Activated T-cell treated with anti-CD3 and anti-CD28 coated beads for 4 hours (primary cell): ENCODE measurements at places on chromosomes 12 and 14.

DNA sequence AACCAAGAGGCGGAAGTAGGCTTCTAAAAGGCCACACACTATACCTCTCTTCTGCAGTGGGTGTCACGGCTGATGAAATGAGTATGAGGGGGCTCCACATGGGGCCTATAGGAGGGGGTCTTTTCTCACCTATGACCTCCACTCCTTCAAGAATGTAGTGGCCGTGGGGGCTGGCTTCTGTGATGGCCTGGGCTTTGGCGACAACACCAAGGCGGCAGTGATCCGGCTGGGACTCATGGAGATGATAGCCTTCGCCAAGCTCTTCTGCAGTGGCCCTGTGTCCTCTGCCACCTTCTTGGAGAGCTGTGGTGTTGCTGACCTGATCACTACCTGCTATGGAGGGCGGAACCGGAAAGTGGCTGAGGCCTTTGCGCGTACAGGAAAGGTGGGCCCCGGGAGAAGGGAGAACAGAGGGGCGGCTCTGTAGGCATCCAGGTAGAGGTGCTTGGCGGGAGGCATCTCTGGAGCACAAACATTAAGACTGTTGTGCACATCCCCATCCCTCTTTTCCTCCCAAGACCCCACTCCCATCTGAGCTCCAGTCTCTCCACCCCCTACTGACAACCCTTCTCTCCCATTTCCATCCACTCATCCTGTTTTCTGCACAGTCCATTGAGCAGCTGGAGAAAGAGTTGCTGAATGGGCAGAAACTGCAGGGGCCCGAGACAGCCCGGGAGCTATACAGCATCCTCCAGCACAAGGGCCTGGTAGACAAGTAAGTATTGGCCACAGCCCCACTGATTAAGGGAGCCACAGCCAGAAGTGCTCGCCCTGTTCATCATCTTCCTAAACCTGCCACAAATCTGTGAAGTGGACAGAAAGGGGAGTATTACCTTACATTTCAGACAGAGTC is 3.8 kb downstream of the GPD1 start:
- DNase-seq, result no peak

- no peak for DNase-seq
Measured at GRCh38 chr14:25908277-25909044, 689.4 kb downstream of the NOVA1 start.

DNA sequence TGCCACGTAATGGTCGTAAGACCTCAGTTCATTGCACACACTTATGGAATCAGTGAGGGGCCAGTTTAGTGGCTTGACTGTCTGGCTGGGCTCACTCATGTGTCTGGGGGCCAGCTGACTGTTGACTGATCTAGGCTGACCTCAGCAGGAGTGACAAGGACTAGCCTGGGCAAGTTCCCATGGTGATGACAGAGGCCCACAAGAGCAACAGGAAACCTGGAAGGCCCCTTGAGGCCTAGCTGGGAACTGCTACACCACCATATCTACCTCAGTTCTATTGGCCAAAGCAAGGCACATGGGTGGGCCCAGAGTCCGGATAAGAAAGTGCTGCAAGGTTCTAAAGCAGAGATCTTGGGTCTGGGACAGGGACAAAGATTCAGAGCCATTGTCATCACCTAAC is 21.3 kb upstream of the RFLNA start:
- DNase-seq, result no peak

- no peak for DNase-seq
Measured at GRCh38 chr14:35034440-35034833, 11.6 kb upstream of the FAM177A1 start.

GRCh38 chr14:91636604-91637003 is 95.3 kb downstream of the CATSPERB start:
- DNase-seq, result no peak

DNA sequence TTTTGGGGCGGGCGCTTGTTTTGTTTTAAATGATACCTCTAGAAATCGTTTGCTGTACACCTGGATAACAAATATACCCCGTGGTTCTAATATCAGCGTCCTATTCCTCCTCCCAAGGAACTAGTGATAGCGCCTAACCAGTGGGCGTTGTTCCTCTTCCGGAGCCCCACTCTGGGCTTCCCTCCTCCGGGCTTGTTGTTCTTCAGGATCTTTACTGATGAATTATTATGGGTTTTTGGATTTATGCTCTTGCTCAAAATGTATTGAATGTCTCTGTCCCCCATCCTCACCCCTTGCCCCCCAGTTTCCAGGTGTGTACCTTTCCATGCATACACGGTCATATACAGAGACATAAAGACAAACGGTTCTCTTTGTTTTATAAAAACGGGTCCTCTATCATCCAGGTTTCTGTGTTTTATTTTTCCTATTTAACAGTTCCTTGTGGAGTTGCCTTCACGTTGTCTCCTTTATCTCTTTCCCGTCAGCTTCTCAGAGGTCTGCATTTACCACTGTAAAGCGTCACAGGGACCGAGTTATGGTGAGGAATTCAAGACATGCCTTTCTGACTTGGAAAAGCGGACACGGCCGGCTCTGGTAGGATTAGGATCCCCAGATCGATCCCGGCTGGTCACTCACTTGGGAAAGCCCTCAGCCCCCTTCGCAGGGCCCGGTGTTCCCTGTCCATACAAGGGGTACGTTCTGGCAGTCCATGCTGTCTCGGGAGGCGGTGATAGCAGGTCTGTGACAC is 655 bp upstream of the PLEKHG3 start:
- no peak for DNase-seq

DNA sequence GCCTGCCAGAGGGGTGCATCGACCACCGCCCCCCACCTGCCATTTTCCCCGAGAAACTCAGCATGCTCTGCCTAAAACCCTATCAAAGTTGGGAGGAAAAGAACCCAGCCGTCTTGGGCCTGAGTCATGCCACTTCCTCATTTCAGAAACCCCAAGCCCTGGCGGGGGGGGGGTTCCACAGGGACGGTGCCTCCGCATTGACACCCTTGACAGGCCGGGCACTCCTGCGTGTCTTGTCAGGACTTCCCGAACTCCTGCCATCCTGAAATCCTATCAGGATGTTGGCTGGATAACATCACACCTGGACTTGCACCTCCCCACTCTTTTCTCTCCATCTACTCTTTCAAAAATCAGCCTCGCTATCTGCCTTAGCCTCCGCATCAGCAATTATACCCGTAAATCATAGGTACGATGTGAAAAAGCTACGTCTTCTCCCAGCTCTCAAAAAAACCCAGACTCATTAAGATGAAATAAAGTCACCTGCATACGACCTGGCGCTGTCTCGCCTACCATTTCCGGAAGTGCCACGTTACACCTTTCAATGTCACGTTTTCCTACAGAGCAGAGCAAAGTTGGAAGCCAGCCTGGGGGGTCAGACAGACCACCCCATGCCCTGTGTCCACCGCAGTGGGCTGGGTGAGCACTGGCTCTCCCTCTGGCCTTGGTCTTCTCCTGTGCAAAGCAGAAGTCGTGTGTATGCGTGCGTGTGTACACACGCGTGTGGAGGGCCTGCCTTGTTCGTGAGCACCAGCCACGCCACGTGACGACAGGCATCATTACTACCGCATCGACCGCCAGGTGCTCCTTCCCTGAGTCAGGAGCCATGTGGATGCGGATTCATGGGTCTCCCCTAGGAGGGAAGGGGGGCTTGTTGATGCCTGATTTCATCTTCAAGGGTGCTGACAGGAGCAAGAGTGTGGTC is 96.7 kb downstream of the RFLNA start:
- peak; percentile 40 for DNase-seq

GRCh38 chr12:45309836-45310626 is 94.1 kb downstream of the ANO6 start:
- no peak for DNase-seq

DNA sequence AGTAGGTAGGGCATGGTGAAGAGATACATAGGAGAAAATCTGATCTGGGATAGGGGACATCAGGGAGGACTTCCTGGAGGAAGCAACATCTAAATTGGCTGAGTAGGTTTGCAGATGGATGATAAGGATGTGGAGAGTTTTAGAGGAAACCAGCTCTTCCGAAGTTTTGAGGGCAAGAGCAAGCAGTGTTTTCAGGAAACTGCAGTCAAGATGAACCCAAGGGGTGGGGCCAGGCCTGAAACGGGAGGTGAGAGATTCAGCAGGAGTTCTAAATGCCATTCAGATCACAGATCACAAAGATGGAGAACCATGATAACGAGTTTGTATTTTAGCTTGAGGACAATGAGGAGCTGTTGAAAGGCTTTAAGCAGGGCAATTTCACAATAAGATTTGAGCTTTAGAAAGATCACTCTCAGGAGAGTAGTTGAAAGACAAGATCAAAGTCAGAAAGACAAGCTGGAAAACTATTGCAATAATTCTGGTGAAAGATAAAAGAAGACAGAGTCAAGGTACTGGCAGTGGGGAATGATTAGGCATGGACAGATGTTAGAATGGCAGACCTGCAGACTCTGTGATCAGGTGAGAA is 70.1 kb upstream of the PLXNC1 start:
- no peak for DNase-seq

DNA sequence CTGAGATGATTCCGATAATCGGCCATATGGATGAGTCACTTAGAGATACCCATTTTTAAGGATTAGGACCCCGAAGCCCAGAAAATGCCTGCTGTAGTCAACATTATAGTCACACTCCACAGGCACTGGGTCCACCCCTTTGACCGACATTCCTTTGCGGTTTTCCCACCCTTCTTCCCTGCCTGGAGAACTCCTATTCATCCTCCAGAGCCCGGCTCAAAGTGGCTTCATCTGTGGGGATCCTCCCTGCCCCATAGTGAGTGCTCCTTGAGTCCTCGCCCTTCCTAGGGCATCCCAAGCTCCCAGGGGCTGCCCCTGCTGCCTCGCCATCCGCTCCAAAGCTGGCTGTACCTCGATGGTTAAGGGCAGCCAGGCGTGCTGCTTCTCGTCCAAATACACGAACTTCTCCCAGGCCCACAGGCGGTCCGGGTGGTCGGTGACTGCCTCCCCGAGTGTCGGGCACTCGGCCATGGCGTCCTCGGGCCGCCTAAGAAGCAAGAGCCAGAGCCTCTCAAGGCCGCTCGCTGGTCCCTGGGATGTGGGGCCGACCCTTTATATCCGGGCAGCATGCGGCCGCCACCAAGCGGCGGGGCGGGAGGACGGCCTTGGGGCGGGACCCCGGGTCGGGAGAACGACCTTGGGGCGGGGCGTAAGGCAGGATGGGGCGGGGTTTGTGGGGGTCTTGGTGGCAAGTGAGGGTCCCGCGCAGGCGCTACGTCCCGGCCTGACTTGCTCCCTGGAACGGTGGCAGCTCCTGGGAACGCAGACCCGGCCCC is at the start of gene TCL1A:
TCL1A (minus strand) TSS at position 530 of the 776 bp plus-strand sequence; CDS start at position 471, 59 bp downstream.
- no peak for DNase-seq

DNA sequence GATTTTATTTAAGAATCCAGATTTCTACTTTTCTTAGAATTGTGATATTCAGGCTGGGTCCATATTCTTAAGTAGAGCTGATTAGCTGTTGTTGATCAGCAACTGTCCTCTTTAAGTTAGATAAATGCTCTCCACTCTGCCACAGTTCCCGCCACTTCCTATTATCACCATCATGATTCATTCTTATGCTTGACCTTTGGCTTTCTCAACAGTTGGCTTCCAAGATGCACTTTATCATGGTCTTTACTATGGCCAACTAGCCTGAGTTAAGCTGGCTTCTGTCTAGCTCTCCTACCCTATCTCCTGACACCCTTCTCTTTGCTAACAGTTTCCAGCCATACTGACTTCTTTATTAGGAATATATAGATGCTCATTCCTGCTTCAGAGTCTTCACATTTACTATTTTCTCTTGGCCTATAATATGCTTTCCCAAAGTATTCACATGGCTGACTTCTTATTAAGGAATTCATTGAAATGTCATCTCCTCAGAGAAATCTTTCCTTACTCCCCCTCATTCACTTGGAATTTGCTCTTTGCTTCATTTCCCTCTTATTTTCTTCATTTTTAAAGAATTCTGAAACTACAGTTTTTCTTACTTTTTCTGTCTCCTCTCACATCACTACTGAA is 149.0 kb upstream of the IGF1 start:
- no peak for DNase-seq
